Mononuclear cell (primary cell): ENCODE measurements at places on chromosomes 1 and 21. TPM values are rescaled to one million over a fixed set of nuclear protein-coding genes. Genes with fewer than 3 reads are reported as not detected.

The AMY1A gene
- not detected for total RNA-seq

The ADCY10 gene
- total RNA-seq: not detected

The TNFRSF4 gene
- total RNA-seq: 3.3 TPM

The ADORA1 gene
- total RNA-seq: not detected

The GBP7 gene
- total RNA-seq: not detected

The NUCKS1 gene
- total RNA-seq: 60.8 TPM

The EPHA2 gene
- 0.63 TPM for total RNA-seq

The BTBD19 gene
- 8.7 TPM for total RNA-seq

The TPTE gene
- total RNA-seq: not detected

The AKT3 gene
- 69.7 TPM for total RNA-seq

The PADI1 gene
- total RNA-seq: not detected

The TSPAN2 gene
- total RNA-seq: 2.6 TPM

The FBXO42 gene
- total RNA-seq: 25.6 TPM

The NUDT4B gene
- 34.0 TPM for total RNA-seq

The ATP1A4 gene
- under 0.01 TPM for total RNA-seq

The CD101 gene
- 11.4 TPM for total RNA-seq

The FCGR1A gene
- total RNA-seq: 26.2 TPM

The GPR25 gene
- total RNA-seq: 0.84 TPM

The ITSN1 gene
- 2.1 TPM for total RNA-seq

The CELA2A gene
- total RNA-seq: not detected

The LCE1D gene
- not detected for total RNA-seq

The PTPN7 gene
- 51.7 TPM for total RNA-seq
